ENCODE measurements at places on chromosomes 5 and 9.

- no peak for DNase-seq
Measured at GRCh38 chr5:74954919-74955318, 88.7 kb upstream of the FAM169A start.

GRCh38 chr9:76738402-76738801, 25.8 kb upstream of the PCA3 start:
- DNase-seq, result no peak

DNA sequence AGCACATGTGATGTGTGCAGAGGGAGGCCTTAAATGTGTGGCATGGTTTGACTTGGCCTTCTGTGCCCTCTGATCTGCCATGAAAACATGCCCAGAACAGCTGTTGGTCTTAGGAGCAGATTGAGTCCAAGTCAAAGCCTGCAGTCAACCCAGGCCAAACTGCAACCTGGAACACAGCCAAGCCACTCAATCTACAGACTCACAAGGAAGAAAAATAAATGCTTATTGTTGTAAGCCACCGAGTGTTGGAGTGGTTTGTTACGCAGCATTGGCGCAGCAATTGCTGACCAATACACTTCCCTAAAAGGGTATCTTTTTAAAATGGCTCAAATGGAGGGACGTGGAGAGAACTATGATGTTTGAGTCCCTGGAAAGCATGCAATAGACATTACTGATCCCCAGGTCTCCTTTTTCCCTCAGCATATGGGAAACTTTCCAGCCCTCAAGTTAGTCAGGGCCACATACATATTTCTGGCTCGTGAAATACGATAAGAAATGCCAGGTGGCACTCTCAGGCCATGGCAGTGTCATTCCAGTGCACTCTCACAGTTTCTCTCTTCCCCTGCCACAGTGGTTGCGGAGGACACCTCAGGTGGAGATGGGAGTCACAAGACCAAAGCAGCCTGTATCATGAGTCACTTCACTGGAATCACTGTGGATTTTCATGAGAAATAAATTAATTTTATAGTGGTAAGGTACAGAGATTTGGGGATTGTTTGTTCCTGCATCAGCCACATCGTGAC, 168.0 kb upstream of the ZNF618 start:
- peak; percentile 4 for DNase-seq

DNA sequence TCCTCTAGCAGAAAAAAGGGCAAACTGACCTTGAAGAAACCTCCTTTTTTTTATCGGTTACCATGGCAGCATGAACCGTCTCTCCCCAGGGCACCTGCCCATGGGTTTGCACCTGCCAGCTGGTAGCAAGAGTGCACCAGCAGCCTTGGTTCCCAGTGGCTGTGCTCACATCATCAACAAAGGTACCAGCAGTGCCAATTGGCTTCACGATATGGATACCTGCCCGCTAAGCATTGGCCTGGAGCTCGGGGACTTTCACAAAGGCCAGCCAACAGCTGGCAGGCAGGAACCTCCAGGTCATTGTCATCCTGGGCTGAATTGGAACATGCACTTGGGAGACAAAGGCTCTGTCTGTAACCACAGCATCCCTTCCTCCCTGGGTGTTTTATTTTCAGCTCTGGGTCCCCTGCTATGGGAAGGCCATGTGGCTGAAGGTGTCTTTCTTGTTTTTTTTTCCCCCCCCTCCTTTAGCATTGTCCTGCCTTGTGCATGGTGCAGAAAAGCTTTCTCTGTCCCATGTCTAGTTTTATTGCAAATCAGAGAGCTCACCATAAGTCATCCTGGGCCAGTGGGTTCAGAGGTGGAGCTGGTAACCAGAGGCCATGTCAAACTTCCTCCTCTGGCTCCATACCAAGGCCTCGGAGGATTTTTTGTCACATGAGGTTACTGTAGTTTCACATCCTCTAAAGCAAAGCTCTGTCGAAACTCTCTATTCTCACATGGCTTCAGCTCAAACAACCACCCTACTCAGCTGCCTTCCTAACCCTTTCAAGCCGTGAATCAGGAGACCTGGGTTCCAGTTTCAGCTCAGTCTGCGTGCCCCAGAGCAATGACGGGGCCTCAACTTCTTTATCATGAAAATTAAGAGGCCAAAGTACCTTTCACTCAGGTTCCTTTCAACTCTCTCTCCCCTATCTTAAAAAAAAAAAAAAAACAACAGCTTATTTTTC, 145.5 kb upstream of the MAP3K1 start:
- DNase-seq, result peak; percentile 86

Measured in NCI-H2029 (cell line).